ENCODE measurements at places on chromosomes 5 and 9. TPM values are rescaled to one million over a fixed set of nuclear protein-coding genes. Genes with fewer than 3 reads are reported as not detected.
A peak's percentile ranks its signal among the peaks of the same experiment; 100 is the strongest.

- DNase-seq, result peak; percentile 98
Observed at GRCh38 chr5:179265514-179266290, 79.6 kb downstream of the ADAMTS2 start.

DNA sequence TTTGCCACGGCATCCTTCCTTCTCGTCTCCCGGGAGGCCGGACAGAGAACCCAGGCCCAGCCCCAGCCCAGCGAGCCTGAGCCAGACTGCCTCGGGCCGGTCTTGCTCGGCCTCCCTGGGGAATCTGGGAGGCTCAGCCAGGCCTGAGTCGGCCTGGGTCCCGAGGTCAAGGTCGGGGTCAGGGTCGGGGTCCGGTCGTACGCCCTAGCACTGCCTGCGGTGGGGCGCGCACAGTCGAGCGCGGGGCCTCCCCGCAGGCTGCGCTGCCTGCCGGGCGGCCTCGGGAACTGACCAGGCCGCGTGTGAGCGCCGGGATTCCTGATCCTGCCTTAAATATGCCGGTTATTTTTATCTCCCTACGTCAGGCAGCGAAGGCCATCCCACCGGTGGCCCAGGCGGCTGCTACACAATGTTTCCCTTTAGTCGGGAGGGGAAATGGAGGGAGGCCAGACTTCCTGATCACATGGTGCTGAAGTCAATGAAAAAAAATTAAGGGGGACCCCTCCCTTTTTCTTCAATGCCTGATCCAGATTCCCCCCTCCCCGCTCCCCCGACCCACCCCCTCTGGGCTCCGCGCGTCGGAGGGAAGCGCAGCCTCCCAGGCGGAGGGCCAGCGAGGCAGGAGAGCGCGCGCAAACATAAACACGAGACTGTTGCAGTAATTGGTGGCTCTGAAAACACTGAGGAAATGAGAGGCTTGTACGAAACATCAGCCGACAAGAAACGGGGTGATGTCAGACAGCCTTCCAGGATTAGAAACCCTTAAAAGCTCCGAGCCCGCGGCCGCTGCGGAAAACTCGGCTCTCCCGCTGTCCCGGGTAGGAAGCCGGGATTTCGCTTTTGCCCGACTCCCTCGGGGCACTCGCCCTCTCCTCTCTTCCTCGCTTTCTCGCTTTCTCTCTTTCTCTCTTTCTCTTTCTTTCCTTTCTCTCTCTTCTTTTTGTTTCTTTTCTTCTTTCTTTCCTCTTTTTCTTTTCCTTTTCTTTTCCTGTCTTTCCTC, 148.2 kb upstream of the KLF4 start:
- peak; percentile 95 for DNase-seq

DNA sequence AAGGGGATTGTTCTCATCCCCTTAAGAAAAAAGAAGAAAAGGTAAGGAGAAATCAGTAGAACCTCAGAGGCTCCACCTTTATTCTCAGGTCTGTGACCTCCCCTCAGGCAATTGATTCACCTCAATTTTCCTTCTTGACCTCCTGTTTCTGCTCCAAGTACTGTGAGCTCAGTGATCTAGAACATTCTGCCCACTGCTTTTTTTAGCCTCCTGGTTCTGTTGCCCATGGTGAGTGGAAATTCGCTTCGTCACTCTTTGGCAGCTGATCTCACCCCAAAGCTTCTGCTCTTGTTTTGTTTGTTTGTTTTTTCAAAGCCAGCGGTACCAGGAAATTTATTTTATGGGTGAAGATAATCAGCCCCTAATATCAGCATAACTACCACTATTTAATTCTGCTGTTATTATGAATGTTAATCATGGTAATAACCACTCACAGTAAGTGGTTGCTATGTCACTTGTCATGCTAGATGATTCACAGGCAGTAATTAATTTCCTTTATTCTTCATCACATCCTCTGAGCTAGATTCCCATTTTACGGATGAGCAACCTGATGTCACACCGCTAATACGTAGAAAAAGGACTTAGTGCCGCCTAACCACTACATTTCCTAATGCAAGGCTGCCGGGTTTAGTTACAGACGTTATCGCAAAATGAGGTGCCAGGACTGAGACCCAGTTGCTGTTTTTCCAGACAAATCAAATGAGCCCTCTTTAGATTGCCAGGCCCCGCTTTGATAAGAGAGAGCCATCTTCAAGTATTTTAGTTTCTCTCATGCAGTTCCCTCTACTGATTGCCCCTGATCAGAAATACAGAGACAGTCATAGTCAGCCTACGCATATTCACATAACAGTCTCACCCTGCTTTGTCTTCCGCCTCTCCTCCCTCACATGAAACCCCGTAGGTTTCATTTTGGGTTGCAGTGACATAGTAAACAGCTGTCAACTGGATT, 78.2 kb downstream of the CYFIP2 start:
- DNase-seq, result no peak

Gene FSTL4
- not detected for total RNA-seq

DNA sequence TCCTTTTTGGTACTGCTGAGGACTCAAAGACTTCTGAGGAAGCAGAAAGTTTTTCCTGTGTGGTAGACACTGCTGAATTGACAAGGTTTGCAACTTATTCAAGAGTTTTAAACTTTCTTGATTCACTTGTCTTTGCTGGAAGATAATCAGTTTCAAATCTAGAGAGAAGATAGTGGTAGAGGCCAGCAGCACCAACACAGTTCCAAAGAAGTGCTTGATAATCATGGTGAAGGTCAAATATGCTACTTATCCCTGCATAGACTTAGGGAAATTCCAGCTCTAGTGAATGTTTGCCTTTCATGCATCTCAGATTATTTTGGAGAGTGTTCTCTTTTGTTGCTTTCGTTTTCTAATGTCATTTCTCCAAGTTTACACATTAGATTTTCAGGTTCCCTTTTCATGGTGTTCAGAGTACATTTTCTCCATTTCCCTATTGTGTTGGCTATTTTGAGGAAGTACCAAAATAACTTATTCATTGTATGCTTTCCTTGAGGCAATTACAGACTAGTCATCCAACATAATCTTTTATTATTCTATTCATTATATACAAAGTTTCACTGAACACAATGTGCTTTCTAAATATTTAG, 550 bp downstream of the IFNE start:
- no peak for DNase-seq

GRCh38 chr5:119426057-119426456, 26.2 kb upstream of the HSD17B4 start:
- DNase-seq, result no peak

DNA sequence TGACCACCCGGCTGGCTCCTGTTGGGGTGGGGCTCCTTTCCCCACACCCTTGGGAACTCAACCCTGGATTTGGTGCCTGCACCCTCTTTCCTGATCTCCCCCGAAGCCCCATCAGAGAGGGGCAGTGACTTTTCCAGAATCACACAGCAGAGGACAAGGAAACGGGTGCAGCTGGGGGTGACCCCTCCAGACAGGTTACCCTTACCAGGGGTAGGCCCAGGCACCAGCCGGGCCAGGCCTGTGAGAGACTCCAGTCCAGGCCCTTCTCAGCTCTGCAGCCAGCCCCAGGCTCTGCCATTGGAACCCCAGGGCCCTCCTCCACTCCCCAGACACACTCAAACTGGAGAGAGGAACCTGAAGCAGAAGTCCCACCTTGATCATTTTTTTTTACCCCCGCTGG, 19.0 kb upstream of the PHYHD1 start:
- no peak for DNase-seq

Gene TMC1
- 2.9 TPM for total RNA-seq

Gene SPINK4
- total RNA-seq, result not detected

DNA sequence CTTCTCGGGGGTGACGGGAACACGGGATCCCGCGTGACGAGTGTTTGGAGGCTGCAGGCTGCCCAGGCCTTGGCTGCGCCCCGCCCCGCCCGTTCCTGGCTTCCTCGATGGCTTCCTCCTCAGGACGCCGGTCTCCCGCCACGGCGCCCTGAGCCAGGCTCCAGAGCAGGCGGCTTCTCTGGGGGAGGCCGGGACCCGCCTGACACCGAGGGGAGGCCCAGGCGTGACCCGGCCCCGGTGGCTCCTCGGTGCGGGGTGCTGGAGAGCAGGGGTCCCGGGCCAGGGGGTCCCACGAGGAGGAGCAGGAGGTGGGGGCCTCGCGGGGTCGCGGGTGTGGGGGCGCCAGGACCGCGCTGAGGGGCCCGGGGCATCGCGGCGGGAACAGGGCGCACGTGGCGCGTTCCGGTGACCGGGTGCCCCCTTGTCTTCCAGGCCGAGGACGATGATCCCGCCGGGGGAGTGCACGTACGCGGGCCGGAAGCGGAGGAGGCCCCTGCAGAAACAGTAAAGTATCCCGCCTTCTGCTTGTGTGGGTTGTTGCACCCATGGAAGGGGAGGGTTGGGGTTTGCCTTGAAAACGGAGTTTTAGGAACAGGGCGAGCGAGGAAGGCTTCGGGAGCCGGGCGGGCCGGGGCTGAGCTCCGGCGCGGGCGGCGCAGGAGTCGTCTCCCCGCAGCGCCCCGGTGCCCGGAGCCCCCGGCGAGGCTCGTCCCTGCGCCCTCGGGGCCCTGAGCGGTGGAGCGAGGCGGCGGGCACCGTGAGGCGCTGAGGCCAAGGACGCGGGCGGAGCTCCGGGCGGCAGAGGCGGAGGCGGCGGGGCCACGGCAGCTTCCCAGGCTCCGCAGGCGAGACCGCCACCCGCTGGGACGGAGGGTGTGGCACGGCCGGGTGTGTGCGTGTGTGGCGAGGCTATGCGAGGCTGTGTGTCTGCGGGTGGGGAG, 22.2 kb downstream of the AHRR start:
- DNase-seq, result no peak

GRCh38 chr5:167982-168660, 23.2 kb upstream of the LRRC14B start:
- peak; percentile 57 for DNase-seq

GRCh38 chr5:154386952-154387629, 58.7 kb upstream of the SAP30L start:
- DNase-seq, result no peak

- DNase-seq, result no peak
Observed at GRCh38 chr5:163512526-163512925, 7.1 kb downstream of the MAT2B start.

DNA sequence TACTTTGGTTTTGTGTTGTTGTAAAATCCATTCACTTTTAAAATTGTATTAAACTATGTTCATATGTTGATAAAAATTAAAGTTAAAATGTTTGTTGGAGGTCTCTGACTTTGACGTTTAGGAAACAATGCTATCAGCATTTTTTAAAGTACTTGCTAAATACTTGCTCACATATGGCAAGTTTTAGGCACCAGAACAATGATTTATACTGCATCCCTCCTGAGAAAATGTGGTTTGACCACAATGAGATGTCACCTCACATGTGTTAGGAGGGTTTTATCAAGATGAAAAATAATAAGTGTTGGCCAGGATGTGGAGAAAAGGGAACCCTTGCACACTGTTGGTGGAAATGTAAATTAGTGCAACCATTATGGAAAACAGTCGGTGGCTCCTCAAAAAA, 180.8 kb downstream of the HSD17B3 start:
- DNase-seq, result no peak

Gene ZNF883
- 1.5 TPM for total RNA-seq

DNA sequence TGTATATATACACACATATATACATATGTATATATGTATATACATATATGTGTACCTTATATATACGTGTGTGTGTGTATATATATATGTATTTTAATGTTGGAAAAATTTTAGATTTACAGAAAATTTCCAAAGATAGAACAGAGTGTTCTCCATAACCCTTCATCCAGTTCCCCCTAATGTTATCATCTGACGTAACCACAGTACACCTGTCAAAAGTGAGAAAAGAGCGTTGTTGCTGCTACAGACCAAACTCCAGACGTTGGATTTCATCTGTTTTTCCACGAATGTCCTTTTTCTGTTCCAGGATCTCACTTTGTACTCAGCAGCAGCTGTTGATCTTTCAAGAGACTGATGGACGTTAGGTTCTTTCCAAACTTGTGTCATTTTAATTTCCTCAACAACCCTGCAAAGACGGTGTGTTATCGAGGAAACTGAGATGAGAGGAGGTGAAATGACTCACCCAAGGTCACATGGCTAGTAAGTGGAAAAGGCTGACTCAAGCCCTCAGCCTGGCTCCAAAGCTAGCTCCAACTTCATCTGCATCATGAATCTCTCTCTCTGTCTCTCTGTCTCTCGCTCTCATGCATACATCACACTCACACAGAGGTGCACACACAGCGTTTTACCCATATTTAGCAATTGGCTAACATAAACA, 17.0 kb upstream of the NTNG2 start:
- no peak for DNase-seq

DNA sequence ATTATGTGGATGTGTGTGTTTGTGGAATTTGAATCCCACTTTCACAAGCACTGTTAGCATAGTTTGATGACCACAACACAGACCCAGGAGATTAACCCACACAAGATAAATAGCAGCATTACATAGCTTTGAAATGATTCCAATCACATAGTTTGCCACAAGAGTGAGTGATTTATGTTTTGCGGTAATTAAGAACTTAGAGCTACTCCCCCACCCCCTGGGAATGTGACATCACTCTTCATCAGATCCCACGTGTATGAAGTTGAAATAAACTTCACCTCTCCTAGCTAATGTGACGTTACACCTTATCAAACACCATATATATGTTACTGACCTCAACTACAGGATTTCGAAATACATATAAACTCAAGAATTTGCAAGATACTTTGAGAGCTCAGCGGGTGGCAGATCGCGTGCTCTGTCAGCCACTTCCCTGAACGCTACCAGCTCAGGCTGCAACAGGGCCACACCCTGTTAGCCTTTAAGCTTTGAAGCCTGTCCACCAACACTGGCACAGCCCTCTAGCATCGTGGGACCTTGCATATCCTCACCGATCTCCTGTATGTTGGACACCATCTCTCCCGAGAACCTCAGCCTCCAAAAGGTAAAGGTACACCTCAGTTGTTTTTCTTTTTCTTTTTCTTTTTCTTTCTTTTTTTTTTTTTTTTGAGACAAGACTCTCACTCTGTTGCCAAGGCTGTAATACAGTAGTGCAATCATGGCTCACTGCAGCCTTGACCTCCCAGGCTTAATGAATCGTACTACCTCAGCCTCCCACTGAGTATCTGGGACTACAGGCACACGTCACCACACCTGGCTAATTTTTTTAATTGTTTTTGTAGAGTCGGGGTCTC, 1.7 kb upstream of the AGTPBP1 start:
- peak; percentile 66 for DNase-seq

- DNase-seq, result no peak
Observed at GRCh38 chr5:32332966-32333365, 20.2 kb upstream of the MTMR12 start.

- DNase-seq, result no peak
Observed at GRCh38 chr5:137604348-137605095, 105.4 kb upstream of the SPOCK1 start.

- DNase-seq, result no peak
Observed at GRCh38 chr9:22050924-22051323, 41.8 kb upstream of the CDKN2B start.

DNA sequence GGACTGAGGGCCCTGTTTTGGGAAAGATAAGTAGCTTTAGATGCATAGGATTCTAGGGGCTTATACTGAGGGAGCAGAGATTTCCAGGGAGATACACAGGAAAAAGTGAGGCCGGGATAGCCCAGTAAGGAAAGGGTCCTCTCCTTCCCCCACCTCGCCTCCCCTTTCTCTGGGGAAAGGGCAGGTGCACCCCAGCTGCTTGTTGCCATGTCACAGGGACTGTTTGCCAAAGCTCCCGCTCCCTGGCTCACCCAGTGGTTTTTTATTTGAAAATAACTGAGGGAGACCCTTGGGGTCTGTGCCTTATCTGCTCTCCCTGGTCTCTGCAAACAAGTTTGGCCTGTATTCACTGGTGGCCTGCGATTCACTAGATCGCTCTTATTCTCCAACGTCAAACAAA, 51.2 kb downstream of the RGS3 start:
- DNase-seq, result no peak

Gene TTC16
- 0.16 TPM for total RNA-seq
